IPS DF 6.9 (cell line): ENCODE measurements at places on chromosomes 1 and 21.

GRCh38 chr1:245901565-245901964 is 605.5 kb downstream of the SMYD3 start:
- no peak for DNase-seq

- DNase-seq, result no peak
These were observed 38.4 kb downstream of the F3 start for GRCh38 chr1:94503153-94503552.

GRCh38 chr1:66088787-66089186 is 296.1 kb downstream of the PDE4B start:
- no peak for DNase-seq

DNA sequence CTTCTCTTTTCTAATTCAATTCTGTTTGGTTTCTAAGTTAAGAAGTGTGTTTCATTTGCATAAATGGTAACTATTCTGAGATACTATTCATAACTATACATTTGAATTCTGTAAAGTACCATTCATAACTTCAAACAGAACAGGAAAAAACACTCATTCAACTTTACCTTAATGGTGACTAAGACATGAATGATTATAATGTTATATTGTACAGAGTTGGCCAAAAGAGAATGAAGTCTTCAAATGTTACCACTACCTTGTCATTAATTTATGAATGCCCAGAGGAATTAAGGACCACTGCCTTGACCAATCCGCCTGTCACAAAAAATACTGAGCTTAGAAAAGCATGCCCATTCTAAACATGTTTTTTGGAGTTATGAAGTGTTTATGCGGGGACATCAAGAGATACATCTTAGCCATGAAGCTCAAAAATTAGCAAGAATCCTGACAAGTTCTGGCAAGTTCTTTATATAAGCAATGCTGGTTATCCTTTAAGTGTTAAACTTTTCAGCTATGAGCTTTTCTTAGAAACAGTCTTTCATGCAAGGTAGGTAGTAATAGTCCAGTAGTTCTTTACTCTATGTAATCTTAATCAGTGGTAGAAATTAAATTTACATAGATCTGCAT is 7.9 kb downstream of the WASF2 start:
- no peak for DNase-seq

GRCh38 chr1:153344718-153345025 is 4.0 kb downstream of the PGLYRP4 start:
- DNase-seq, result no peak

- no peak for DNase-seq
These were observed 48.4 kb downstream of the FAAP20 start for GRCh38 chr1:2145946-2146835.

- no peak for DNase-seq
These were observed 14.0 kb downstream of the SLC66A1 start for GRCh38 chr1:19325958-19326747.

DNA sequence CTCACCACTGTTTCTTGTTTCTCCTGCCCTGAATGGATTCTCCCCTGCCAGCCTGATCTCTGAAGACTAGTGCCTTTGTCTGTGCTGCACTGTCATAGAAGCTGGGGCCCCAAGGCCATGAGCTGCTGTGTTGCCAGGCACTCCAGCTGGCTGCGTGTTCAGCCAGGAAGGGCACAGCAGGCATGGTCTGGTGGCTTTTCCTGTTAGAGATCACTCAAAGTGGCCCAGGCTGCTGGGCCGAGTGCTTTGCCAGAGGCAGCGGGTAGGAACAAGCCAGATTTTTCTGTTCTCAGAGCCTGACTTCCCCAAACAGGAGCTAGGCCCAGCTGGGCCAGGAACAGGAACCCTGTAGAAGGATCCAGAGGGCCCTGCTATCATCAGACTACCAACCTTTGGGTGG is 5.2 kb downstream of the ADPRS start:
- no peak for DNase-seq
